ENCODE measurements at places on chromosomes 6 and 20.

GRCh38 chr6:36599791-36600209 lies 5.6 kb downstream of the SRSF3 start:
- DNase-seq, result no peak

- DNase-seq, result no peak
Observed at GRCh38 chr6:321536-322258, 29.4 kb downstream of the DUSP22 start.

- no peak for DNase-seq
Observed at GRCh38 chr6:33874136-33874760, 70.4 kb upstream of the MLN start.

- no peak for DNase-seq
Observed at GRCh38 chr6:137036566-137037300, 8.0 kb downstream of the IL20RA start.

DNA sequence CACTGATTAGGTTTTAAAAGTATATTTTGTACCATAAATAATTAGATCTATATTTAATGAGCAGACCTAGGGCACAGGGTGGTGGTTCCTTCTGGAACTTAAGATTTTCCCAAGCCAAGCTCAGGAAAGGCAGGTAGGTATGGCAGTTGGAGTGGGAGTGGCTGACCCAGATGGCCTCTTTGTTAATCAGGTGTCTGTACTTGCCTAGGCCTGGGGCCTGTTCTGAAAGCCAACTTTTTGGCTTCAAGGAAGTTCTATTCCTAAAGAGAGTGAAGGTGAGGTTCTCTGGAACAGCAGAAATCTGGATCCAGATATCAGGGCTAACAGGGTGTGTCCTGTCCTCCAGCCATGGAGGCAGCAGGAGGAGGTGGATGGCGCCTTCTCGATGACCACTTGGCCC lies 44.9 kb downstream of the VEGFA start:
- DNase-seq, result no peak

DNA sequence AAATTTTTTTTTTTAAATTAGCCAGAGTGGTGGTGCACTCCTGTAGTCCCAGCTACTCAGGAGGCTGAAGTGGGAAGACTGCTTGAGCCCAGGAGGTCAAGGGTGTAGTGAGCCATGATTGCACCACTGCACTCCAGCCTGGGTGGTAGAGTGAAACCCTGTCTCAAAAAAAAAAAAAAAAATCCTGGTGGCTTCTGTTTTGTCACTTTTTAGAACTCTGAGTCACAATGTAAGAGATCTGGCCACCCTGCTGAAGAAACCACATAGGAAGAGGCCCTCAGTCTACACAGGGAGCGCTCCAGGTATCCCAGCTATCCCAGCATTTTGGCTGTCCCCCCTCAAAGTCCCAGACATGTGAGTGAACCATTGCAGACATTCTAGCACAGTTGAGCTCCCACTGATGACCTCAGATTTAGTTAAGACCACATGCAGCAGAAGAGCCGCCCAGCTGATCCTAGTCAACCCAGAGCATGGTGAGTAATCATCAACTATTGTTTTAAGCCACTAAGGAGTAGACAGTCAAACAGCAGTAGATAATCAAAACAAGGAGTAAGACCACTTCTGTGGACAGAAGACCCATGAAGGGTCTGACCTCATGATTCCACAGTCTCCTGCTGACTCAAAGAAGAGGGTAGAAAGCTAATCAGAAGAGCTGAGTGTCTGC lies 12.7 kb upstream of the ARFGEF2 start:
- DNase-seq, result no peak

DNA sequence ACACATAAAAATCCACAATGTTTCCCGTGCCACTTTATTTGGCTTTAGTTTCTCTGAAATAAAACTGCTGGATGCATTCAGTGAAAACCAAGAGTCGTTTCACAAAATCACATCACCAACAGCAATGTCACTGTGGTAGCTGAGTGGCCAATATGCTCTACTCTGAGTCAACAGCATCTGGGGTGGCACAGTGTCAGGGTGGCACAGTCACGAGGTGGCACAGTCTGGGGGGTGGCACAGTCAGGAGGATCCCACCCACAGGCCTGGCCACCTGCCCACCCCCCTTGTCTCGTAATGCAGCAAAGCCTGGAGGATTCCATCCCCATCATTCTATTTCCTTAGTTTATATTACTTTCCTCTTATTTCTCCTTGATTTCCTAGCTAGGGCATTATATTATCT lies 87.0 kb downstream of the ANKRD60 start:
- no peak for DNase-seq

DNA sequence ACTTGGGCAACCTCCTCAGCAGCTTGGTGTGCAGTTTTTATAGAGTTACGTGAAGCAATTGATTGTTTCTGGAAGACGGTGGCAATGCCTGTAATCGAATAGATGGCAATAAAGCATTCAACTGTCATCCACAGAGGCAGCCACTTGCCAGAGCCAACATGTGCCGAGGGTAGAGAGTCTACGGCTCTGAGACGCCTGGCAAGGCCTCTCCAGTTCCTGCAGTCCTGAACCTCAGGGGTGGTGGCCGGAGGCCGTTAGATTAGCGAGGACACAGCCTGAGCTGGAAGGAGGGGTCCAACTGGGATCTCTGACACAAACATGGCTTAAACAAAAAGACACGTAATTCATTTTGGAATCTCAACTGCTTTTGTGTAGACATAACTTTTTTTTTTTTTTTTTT lies 775 bp upstream of the TTLL2 start:
- DNase-seq, result no peak

DNA sequence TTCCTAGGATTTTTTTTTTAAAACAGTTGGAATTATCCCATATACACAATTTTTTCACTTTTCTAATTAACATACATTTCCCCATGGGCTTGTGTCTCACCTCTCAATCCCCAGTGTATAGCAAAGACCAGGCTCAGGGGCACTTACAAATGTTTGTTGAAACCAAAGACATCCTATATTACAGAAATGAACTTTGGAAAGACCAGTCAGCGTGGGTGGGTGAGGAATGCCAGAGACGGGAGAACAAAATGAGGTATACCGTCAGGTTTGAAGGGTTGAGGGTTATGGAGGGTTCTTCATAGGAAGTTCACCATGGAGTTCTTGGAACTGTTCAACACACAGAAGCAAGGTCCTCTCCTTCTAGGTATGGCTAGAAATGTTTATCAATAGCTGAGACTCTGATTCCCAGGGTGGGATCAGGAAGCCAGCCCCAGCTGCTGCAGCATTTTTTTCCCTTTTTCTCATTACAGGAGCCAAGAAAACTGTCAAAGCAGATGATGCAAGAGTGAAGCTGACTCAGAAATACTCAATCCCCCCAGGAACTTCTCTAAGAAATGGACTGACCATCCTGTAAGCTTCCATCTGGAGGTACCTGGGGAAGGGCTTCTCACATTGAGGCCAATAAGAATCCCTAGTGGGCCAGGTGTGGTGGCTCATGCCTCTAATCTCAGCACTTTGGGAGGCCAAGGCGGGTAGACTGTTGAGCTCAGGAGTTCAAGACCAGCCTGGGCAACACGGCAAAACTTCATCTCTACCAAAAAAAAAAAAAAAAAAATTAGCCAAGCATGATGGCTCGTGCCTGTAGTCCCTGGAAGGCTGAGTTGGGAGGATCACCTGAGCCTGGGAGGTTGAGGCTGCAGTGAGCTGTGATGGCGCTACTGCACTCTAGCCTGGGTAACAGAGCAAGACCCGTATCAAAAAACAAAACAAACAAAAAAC lies 15.9 kb upstream of the TBC1D20 start:
- no peak for DNase-seq

DNA sequence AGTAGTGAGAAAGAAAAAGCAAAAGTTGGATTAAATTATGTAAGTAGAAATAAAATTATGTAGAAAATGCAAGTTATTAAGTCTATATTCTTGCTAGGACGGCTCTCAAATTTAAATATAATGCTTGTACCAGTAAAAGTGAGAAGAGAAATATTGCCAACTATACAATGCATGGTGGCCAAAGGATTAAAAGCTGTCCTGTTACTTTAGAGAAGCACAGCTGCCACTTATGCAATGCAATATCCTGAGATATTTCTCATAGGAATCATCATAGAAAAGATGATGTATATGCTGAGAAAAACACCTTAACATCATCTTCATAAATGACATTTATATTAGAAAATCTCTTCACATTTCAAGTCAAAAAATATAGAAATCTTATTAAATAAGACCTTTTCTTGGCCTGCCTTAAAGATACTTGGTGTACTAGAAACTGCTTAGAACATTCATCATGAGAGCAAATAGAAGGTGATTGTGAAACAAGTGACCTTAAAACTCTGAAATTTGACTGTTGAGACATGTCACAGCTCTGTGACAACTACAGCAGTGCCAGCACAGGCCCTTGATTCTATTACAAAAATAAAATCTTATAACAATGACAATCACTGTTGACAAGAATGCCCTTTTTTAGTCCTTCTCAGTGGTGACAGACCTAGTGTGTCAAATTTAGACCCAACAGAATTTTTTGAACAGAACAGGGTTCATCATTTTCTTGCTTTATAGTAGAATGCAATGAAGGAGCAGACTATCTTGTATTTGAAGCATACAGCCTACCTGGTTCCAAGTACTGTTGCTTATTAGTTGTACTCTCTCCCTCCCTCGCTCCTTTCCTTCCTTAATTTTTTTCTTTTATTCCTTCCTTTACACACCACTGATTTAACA lies 173.1 kb downstream of the CLVS2 start:
- DNase-seq, result no peak

DNA sequence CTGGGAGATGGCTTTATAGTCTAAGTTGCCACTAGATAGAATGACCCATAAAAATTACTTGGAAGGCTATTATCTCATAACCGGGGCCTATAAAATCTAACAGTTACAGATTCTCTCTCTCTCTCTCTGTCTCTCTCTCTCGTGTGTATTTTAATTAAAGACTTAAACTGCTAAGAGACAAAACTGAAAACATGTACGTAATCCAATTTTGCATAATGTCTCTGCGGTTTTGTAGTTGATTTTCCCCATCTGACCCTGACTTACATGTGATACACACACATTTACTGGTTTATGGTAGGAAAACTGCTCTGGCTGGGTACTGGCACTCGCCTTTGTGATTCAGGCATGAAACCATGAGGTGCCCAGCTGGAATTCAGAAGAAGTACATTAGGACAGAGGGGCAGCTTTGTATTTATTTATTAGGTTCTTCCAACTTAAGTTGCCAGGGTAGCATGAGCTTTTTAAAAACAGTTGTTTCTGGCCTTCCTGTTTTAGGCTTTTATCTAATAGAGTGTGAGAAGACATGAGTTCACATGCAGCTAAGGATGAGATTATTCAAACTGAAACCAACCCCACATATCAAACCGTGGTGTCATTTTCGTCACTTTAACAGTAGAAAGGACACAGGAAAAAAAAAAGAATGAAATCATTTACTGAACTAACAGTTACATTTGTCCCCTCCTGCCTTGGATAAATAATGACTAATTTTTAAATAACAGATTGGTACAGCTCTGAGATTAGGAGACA lies 182.5 kb downstream of the GMPR start:
- DNase-seq, result no peak

GRCh38 chr20:10939331-10939941 lies 265.6 kb upstream of the JAG1 start:
- no peak for DNase-seq

DNA sequence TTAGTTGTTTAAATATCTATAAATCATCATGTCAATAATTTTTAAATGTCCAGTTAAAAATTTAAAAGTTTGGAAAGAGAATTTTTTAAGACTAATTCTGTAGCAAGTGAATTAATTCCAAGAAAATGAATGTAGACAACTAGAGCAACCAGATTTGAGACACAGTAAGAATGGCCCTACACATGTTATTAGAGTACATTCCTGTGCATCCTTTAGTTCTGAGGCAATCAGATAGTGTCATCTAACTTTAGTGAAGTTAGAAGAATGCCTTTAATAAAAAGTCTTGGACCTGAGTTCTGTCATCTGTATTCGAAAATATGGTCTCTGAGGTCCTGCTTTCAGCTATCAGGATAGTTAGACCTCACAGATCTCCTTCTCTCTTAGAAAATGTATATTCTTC lies 63.7 kb downstream of the HIVEP2 start:
- DNase-seq, result no peak

Measured in Jurkat, Clone E6-1 (cell line).